ENCODE measurements at places on chromosomes 6 and 20. TPM values are rescaled to one million over a fixed set of nuclear protein-coding genes. Genes with fewer than 3 reads are reported as not detected.
A peak's percentile ranks its signal among the peaks of the same experiment; 100 is the strongest.

The CPNE5 gene
- 2.9 TPM for total RNA-seq

The ULBP2 gene
- 4.0 TPM for total RNA-seq

The KCNQ2 gene
- total RNA-seq: not detected

The SLC22A1 gene
- 5.8 TPM for total RNA-seq

The HS3ST5 gene
- not detected for total RNA-seq

The KCNG1 gene
- not detected for total RNA-seq

The KIFC1 gene
- total RNA-seq: 52.9 TPM

DNA sequence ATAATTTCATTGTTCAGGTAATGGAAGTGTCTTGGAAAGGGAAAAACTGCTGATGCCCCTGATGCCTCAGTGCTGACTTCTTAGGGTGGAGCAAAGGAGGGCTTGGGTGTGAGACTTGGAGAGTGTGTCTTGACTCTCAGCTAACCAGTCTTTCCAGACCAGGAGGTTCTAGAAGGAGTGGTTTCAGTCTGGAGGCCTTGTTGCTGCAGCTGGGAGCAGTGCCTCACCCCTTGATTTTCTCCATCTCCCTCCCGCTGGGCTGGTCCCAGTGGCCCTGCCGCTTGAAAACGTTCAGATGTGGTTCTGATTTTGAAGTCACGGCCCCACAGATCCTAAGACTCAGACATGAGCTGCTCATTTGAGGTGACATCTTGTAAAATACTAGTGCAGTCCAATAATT lies 5.4 kb downstream of the DSP start:
- H3K4me3 ChIP-seq: no peak overlapping the region
- peaks cover 44% of the 10 kb centered on the region for H3K27me3 ChIP-seq
- H3K36me3 ChIP-seq: no peaks in the 10 kb centered on the region
- no peaks in the 10 kb centered on the region for H3K4me1 ChIP-seq

DNA sequence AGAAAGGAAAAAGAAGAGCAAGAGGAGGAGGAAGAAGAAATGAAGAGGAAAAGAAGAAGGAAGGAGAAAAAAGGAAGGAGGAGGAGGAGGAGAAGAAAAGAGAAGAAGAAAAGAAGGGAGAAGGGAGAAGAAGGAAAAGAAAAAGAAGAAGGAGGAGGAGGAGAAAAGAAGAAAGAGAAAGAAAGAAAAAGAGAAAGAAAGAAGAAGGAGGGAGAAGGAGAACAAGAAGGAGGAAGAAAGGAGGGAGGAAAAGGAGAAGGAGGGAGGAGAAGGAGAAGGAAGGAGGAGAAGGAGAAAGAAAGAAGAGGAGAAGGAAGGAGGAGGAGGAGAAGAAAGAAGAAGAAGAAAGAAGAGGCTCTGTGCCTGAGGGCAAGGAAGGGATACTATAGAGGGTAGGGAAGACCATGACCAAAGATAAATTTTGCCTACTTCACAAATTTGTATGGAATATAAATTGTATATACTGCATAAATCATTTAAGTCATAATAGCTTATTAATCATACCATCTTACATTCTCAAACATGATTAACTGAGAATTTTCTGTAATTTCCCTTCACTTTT lies 55.7 kb downstream of the SESN1 start:
- H3K36me3 ChIP-seq: no peaks in the 10 kb centered on the region
- no peak overlapping the region for H3K4me3 ChIP-seq
- H3K27me3 ChIP-seq: no peaks in the 10 kb centered on the region
- H3K27ac ChIP-seq: peak overlapping the region; percentile 3
- no peak for DNase-seq

GRCh38 chr6:17045581-17046322 lies 56.1 kb upstream of the STMND1 start:
- peaks cover 5% of the 10 kb centered on the region for H3K4me1 ChIP-seq
- H3K27ac ChIP-seq: no peak overlapping the region
- H3K36me3 ChIP-seq: no peaks in the 10 kb centered on the region
- no peak for DNase-seq

DNA sequence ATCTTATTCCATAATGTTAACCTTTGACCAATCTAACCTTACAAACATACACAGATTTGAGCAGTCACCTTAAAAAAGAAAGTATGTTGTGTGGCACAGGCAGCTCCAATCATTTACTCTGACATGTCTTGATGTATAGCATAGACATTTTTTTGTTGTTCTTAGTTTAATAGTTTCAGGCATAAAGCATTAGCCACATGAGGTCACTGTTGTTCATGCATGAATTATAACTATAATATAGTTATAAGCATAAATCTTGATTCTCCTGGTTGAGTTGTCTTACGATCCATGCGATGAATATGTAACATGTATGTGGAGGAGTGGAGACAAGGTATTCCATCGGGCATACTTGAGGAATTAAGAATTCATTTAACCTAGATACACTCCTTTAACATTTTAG lies 26.1 kb upstream of the NKAIN2 start:
- no peaks in the 10 kb centered on the region for H3K4me1 ChIP-seq
- H3K4me3 ChIP-seq: no peak overlapping the region
- DNase-seq: no peak

GRCh38 chr20:4160761-4161305 lies 145.5 kb upstream of the RNF24 start:
- H3K36me3 ChIP-seq: no peaks in the 10 kb centered on the region
- peak; percentile 48 for DNase-seq
- peaks cover 11% of the 10 kb centered on the region for H3K4me1 ChIP-seq
- H3K27ac ChIP-seq: peak overlapping the region; percentile 53
- no peaks in the 10 kb centered on the region for H3K27me3 ChIP-seq
- no peak overlapping the region for H3K4me3 ChIP-seq

- no peak overlapping the region for H3K4me3 ChIP-seq
- H3K36me3 ChIP-seq: no peaks in the 10 kb centered on the region
- H3K4me1 ChIP-seq: peaks cover 2% of the 10 kb centered on the region
- H3K27ac ChIP-seq: no peak overlapping the region
Observed at GRCh38 chr6:20868397-20869096, 334.3 kb downstream of the CDKAL1 start.

GRCh38 chr20:35342154-35342769 lies 50.0 kb upstream of the FAM83C start:
- no peaks in the 10 kb centered on the region for H3K4me1 ChIP-seq
- no peak overlapping the region for H3K4me3 ChIP-seq
- H3K36me3 ChIP-seq: peaks cover 15% of the 10 kb centered on the region
- DNase-seq: no peak
- H3K27me3 ChIP-seq: no peaks in the 10 kb centered on the region
- no peak overlapping the region for H3K27ac ChIP-seq

DNA sequence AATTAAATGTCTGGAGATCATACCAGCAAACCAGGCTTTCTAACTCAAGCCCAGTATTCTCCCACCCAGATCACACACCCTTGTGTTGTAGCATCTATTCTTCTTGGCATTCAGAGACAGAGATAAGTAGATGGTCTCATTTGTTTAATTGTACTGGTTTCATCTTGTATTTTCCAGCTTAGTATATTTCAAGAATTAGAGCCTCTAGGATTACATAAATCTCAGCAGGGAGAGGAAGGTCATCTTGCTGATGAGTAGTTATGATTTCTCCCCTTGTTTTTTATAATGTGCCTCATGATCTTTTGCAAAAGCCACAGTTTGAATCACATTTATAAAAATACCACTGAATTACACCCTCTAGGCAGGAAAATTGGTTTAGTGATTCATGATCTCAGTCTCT lies 106.6 kb upstream of the NRSN1 start:
- H3K27me3 ChIP-seq: no peaks in the 10 kb centered on the region
- no peak for DNase-seq
- no peak overlapping the region for H3K4me3 ChIP-seq
- no peaks in the 10 kb centered on the region for H3K4me1 ChIP-seq

- H3K27me3 ChIP-seq: no peaks in the 10 kb centered on the region
- DNase-seq: no peak
- H3K4me1 ChIP-seq: peaks cover 22% of the 10 kb centered on the region
- no peaks in the 10 kb centered on the region for H3K36me3 ChIP-seq
- H3K27ac ChIP-seq: no peak overlapping the region
Observed at GRCh38 chr20:8219403-8219802, 87.3 kb downstream of the PLCB1 start.

- H3K27ac ChIP-seq: no peak overlapping the region
- no peak overlapping the region for H3K4me3 ChIP-seq
- no peak for DNase-seq
- peaks cover 10% of the 10 kb centered on the region for H3K27me3 ChIP-seq
Observed at GRCh38 chr20:40843251-40843650, 154.2 kb upstream of the MAFB start.

DNA sequence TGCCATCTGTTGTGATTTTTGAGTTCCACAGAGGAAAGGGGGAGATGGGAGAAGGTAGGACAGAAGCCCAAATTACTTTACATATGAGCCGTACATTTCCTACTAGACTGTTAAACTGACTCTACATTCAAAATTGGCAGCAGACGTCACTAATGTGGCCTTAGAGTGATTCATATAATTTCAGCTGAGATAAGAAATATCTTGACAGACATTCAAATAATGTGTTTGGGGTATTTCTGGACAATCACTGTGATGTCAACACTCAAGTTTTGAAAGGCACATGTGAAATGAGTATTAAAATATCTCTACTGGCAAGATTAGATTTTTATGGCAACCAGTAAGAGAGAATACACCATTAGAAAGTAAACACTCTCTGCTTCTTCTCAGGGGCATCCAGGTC lies 104.0 kb downstream of the MTFR2 start:
- H3K36me3 ChIP-seq: peaks cover 7% of the 10 kb centered on the region
- H3K27me3 ChIP-seq: peaks cover 11% of the 10 kb centered on the region
- no peaks in the 10 kb centered on the region for H3K4me1 ChIP-seq
- no peak overlapping the region for H3K27ac ChIP-seq
- H3K4me3 ChIP-seq: no peak overlapping the region

- no peaks in the 10 kb centered on the region for H3K36me3 ChIP-seq
- no peak overlapping the region for H3K27ac ChIP-seq
- no peak for DNase-seq
- H3K27me3 ChIP-seq: peaks cover 12% of the 10 kb centered on the region
- H3K4me1 ChIP-seq: no peaks in the 10 kb centered on the region
Observed at GRCh38 chr6:131418441-131418840, 154.6 kb upstream of the ARG1 start.

- H3K27me3 ChIP-seq: peaks cover 61% of the 10 kb centered on the region
- H3K4me3 ChIP-seq: peak overlapping the region; percentile 76
- H3K27ac ChIP-seq: peak overlapping the region; percentile 73
Observed at GRCh38 chr20:10171864-10172751, 46.5 kb upstream of the SNAP25 start.

DNA sequence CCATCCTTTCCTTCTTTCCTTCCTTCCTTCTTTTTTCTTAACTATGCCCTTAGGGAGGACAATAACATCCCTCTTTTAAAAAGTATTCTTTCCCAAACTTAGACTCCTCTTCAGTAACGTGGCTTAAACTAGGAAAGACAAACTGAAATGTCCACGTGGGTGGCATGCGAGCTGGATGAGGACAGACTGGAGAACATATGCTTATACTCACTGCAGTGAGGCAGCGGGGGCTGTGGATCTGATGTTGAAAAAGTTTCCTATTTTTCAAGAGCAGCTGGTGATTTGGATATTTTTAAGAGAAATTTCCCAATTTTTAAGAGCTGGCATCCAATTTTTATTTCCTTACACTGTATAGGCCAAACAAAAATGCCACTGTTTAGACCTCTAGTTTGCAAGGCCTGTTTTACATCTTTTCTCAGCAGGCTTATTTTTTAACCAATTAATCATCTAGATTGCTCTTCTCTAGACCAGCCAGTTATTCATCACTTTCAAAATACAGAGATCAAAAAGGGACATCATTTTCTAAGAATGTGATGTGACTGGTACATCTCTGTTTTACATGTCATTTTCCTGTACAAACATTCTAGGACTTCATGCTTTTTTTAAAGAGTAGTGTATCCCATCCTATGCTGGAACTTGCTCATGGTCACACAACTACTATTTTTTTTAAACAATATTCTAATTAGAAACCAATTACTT lies 226.5 kb downstream of the BTBD9 start:
- DNase-seq: no peak
- H3K4me3 ChIP-seq: no peak overlapping the region
- H3K27ac ChIP-seq: no peak overlapping the region

DNA sequence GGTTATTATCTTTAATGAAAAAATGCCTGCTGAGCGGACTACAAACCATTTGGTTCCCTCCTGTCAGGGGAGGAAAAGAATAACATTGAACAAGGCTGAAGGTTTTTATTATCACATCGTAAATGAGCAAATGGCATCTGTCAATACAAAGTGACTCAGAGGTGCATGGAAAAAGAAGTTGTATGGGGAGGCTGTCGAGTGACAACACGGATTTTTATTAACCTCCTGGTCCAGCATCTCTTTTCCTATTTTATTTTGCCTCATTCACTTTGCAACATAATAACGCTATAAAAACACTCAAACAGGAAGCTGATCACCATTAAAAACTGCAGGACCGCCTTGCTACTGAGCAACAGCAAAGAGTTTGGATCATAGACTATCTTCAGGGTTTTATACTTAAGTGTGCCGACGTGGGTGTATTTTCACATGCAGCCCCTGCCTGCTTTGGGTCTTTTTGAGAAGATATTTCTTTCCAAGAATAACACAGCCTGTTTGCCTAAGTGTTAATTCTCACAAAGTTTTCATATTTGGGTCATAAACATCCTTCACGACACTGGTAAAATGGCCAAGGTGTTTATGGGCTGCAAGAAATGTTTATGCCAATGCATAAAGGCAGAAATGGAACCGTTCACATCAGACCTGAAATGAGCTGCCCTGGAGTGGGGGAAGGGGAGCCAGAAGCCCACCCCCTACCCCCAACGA lies 132.1 kb upstream of the SALL4 start:
- no peak overlapping the region for H3K4me3 ChIP-seq
- no peaks in the 10 kb centered on the region for H3K4me1 ChIP-seq
- H3K27me3 ChIP-seq: no peaks in the 10 kb centered on the region
- H3K36me3 ChIP-seq: no peaks in the 10 kb centered on the region
- no peak for DNase-seq

Data from natural killer cell treated with Interleukin-12 subunit alpha and Interleukin-12 subunit beta and Interleukin-15 and Interleukin-18, amount 100 ng/mL, for 72 hours (primary cell).